ENCODE measurements at places on chromosomes 2 and 18.

DNA sequence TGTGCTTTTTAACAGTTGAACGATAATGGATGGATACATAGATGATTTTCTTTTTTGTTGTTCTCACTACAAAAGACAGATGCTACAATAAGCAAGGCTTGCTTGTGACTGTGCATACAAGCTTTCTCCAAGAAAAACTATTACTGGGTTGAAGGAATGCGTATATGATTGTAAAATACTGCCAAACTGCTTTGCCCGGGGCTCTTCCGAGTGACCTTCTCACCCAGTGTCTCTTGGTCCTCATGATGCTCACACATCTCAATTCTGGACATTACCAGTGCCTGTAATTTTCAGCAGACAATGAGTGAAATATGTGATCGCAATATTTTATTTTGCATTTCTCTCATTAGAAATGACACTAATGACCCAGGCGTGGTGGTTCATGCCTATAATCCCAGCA, 35.9 kb downstream of the INPP5D start:
- DNase-seq, result no peak

- no peak for DNase-seq
Measured at GRCh38 chr18:76414936-76415621, 80.0 kb downstream of the ZNF516 start.

- no peak for DNase-seq
Measured at GRCh38 chr18:2557536-2557935, 13.8 kb downstream of the METTL4 start.

DNA sequence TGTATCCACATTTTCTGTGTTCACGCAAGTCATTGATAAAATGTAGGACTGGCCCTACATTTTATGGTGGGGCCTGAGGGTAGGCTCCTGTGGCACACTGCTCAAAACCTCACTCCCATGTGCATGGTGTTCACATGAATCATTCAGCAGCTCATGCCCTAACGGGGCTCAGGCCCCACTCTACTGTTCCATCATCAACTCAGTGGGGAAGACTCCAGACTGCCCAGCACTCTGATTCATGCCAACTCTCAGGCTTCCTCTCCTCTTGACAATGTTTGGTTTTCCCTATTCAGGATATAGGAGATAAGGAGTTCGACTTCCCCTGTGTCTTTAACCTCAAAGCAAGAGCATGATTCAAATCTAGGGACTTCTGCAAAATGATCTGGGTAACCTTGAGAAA, 92.0 kb upstream of the BOD1L2 start:
- DNase-seq, result no peak

DNA sequence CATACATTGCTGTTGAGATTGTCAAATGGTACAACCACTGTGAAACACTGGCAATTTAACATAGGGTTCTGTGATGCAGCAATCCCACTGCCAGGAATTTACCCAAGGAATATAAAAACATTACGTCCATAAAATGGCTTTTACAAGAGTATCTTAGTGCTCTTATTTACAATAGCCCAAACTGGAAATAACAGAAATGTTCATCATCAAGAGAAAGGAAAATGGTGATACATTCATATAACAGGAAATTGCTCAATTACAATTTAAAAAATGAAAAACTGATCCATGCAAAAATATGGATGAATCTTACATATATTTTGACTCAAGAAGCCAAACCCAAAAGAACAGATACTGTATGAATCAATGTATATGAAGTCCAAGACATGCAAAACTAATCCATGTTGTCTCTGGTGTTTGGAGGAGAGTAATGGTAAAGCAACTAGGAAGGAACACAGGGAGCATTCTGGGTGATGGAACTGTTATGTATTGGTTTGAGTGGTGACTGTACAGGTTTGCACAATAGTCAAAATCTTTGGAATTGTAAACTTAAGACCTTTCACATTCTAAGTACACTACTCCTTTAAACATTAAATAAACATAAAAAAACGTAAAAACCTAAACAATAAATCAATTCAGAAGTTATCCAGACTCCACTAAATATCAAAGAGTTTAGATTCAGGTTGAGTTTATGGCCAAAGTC, 104.8 kb upstream of the WDR75 start:
- no peak for DNase-seq

GRCh38 chr2:37119157-37119556, 34.8 kb downstream of the GPATCH11 start:
- no peak for DNase-seq

GRCh38 chr2:146489386-146489785, 1355.4 kb upstream of the ACVR2A start:
- DNase-seq, result no peak

DNA sequence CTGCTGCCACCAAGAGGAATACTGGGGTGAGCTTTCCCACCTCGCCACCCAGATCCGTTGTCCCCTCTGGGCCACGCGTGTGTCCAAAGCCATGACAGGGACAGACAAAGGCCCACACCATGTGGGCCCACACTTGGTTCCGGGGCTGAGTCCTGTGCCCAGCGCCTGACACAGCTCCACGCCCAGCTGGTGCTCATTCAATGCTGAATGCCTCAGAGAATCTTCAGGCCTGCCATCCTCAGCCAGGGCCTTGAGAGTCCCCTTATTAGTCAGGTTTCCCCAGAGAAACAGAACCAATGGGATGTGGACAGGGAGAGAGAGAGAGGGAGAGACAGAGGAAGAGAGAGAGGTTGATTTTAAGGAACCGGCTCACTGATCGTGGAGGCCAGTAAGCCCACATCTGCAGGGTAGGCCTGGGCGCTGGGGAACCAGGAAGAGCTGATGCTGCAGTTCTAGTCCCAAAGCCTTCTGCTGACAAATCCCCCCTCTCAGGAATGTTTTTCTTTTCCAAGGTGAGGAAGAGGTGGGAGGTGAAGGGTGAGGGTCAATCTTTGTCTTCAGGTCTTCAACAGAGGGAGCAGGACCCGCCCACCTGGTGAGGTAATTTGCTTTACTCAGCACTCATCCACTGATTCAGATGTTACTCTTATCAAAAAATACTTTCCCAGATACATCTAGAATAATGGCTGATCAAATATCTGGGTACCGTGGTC, 10.2 kb upstream of the SPATA3 start:
- DNase-seq, result no peak

DNA sequence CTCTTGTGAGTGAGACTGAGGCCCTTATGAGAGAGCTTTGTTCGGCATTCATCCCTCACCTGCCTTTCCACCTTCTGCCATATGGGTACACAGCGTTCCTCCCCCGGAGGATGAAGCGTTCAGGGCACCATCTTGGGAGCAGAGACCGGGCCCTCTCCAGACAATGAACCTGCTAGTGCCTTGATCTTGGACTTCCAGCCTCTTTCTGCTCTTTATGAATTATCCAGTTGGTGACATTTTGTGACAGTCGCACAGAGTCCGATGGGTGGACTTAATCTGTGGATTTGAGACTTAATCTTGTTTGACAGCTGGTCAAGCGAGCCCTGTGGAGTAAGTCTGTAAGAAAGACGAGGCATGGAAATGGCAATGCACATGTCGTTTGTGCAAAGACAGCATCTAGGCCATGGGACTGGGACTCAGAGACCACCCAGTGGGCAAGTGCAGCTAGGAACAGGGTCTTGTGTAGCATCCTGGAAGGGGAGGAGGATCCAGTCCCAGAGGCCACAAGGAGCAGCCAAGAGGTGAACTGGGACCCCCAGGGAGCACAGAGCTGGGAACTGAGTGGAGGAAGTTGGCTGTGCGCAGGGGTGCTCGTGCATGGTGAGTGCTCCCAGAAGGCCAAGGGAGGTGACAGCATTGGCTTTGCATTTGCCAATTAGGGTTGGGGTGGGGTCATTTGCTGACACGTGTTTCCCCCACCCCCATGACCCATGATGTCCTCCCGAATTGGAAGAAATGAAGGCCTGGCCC, 69.5 kb upstream of the HDAC4 start:
- no peak for DNase-seq

DNA sequence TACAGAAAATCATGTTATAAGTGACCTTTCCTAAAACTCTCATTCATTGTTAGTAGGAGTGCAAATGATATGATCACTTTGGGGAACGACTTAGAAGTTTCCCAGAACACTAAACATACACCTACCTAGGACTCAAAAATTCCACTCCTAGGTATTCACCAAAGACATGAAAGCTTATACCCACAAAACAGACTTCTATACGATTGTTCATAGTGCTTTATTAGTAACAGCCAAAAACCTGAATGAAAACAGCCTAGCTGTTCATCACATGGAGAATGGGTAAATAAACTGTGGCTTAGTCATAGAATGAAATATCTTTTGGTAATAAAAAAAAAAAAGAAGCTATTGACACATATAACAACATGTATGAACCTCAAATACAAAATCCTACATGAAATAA, 8.8 kb downstream of the NOL10 start:
- no peak for DNase-seq

- DNase-seq, result no peak
Measured at GRCh38 chr18:58727776-58728500, 56.7 kb downstream of the MALT1 start.

DNA sequence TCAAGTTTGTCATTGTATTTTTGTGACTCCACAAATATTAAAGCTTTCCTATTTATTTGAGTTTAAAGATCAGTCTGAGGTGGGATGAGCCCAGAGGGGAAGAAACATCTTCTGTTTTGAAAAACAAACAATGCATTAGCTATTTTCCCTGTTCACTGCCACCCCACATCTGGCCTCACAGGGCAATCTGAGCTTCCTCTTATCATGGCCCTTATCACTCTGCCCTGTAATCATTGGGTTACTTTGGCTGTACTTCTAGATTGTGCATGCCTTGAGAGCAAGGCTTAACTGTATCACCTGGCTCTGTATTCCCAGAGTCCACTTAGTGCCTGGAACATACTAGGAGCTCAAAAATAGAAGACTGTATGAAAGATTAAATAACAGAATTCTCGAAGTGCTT, 241.6 kb upstream of the NT5C1B start:
- no peak for DNase-seq

GRCh38 chr2:48328942-48329723, 200.8 kb upstream of the STON1 start:
- DNase-seq, result no peak

DNA sequence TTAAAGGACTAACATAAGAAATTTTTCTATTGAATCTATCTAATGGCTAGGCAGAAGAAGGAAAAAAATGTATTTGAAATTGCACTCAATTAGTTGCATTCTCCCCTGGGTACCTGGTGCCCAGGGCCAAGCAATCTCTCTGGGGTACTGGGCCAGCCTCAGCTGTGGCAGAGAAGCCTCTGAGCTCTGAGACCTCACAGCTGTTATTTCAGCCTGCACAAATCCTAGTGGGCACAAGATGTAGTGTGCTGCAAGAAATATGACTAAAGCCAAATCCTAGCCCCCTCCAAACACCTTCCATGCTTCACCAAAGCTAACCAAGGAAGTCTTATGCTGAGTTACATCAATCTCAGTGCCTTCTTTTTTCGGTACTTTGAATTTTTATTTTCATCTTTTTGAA, 478.4 kb downstream of the STK39 start:
- no peak for DNase-seq

DNA sequence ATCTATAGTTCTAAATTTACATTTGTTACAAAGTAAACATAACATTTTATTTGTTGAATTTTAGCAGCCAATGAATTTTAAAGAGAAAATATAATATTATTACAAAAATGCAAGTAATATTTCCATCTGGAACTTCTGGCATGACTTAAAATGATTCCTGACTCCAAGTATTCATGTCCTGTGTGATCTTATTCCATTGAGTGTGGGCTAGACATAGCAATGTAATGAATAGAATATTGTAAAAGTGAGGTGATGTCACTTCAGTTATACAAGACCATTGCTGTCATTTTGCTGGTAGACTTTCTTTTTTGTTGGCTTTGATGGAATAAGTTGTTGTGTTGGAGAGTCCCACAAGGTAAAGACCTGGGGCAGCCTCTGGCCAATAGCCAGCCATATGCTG, 912.2 kb upstream of the PIK3C3 start:
- no peak for DNase-seq

DNA sequence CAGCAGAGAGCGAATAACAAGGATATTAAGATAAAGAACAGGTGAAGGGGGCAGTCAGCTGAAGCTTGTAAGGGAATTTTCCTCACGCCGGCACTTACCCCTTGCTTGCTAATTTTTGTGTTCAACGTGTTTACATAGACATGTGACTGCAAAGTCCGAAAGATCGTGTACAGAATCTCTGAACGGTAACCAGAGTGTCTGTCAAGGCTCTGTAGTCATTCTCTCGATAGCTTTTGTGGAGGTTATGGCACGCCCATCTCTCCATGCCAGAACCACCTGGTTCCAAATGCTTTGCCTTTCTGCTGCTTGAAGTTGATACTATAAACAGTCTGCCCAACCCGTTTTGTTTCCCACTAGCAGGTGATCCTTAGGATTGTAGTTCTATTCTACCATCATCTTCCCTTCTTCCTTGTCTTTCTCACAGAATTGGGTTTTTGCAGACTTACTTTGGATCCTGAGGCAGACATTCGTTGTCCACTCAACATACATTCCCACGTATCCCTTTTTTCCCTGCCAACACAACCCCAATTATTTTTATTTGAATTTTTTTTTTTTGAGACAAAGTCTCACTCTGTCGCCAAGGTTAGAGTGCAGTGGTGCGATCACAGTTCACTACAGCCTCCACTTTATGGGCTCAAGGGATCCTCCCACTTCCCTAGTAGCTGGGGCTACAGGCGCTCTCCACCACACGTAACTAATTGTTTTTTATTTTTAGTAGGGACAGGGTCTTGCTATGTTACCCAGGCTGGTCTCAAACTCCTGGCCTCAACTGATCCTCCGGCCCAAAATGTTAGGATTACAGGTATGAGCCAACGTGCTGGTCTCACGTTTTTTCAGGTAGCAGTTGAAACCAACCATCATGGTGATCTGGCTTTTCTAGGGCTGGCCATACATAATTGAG, 1.3 kb upstream of the USP34 start:
- peak; percentile 71 for DNase-seq

GRCh38 chr2:225282858-225283710, 116.4 kb upstream of the NYAP2 start:
- no peak for DNase-seq

- no peak for DNase-seq
Measured at GRCh38 chr2:65096948-65097347, 33.0 kb downstream of the RAB1A start.

DNA sequence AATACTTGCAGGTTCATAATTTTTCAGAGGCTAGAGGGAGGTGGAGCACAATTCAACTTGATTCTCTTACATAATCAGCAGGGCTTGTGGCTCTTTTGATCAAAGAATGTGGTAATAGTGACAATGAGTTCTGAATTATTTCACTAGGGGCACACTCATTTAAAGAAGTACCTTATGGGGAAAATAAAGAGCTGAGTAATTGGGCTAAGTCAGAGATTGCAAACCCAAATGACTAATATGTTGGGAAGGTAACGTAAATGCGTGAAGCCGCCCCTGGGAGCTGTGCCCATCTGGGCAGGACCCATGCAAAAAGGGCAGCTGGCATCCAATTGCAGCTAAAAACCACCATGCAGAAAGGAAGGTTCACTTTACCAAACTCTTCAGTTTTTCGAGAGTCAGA, 35.3 kb downstream of the NCKAP5 start:
- no peak for DNase-seq

GRCh38 chr18:48152549-48152948, 222.1 kb upstream of the SMAD2 start:
- DNase-seq, result no peak

DNA sequence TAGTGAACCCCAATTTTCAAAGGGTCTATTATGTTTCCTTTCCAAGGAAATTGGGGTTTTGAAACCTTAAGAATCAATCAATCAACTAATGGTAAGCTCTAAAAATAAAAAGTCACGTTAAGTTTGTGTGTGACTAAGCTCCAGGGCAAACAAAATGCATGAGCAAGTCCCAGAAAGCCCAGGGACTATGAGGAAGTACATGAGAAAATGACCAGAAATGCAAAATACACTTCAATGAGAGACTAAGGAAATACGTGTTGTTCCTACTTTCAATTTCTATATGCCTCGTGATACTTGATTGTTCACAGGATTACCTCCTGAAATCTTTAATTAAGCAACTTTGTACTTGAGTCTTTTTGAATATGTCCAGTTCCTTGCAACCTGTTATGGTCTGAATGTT, 684.4 kb upstream of the SYT4 start:
- no peak for DNase-seq
